ENCODE measurements at places on chromosomes 11 and 22.

GRCh38 chr11:35126879-35127581 is 11.9 kb upstream of the CD44 start:
- no peak for DNase-seq

- no peak for DNase-seq
Observed at GRCh38 chr22:30541961-30542810, 4.4 kb downstream of the SEC14L6 start.

DNA sequence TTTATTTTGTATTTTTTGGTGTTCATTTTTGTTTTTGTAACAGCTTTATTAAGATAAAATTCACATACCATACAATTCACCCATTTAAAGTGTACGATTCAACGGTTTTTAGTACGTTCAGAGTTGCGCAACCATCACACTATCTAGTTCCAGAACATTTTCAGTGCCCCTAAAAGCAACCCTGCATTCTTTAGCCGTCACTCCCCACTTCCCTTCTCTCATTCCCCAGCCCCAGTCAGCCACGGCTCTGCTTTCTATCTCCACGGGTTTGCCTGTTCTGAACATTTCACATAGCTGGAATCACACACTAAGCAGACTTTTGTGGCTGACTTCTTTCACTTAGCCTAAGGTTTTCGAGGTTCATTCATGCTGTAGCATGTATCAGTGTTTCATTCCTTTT is 9.6 kb upstream of the KCNQ1OT1 start:
- DNase-seq = no peak

DNA sequence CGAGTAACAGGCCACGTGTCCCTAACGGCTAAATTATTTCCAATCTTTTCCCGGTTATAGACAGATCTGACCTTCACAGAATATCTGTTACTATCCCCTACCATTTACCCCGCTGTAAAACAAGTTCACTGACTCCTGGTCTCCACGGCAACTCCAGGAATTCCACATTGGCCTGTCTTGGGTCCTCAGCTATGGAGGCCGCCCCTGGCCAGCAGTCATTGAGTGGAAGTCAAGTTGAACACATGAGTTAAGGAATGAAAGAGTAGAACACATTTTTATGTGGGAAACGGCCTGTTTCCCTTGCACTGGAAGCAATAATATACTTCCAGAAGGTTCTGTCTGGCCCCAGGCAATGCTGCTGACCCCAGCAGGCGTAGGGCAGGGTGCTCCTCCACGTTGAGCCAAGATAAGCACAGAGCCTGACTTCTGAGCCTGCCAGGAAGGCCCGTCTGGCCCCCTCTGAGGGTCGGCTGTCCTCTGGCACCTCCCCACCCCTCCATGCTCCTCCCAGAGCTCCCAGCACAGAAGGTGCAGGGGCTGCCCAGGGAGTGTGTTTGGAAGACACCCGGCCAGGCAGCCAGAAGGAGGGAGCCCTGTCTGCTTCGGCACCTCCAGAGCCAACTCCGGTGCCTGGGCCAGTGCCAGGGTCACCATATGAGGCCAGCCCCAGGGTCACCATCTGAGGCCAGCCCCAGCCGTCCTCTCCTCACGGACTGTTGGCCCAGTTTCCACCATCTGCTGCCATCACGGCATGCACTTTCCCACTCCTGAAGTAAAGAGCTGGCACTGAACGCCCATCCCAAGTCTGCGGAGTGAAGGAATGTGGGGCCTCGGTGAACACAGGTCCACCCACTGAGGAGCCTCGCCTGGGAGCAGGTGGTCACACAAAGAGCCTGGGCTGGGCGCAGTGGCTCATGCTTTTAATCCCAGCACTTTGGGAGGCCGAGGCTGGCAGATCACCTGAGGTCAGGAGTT is 813.2 kb downstream of the BRD1 start:
- no peak for DNase-seq

DNA sequence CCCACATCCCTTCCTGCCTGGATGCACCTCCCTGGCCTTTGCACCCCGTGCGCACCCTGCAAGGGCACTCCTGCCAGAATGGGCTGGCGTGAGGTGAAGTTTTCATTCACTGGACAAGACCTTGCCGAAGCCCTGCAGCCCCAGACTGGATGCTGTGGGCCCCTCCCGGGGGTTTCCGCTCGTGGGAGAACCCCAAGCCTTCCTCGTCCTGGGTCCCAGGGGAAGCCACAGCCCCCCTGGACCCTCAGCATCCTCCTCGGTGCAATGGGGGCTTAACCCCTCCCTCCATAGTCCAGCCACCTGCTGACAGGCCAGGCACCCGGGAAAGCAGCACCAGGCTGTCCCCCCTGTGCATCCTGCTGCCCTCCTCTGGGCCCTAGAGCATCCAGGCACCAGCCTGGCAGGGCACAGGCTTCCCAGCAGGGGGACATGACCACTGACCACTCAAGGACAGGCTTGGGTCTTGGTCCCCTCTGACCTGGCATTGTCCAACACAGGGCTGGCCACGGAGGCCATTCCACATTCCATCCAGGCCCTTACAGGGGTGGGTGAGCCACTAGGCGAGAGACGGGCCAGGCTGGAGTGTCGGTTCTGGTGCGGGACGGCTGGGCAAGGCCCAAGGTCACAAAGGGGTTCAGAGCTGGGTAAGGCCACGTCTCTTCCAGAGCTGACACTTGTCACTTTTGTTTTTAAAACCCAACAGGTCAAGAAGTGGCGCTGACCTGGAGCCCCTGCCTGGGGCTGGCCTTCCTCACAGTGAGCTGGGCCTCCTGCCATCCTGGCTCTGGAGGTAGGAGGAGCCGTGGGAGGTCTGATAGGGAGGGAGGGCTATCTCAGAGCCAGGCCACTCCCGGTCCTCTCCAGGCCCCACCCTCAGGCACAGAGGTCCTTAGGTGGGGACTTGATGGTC is 41.5 kb upstream of the PPARA start:
- no peak for DNase-seq

DNA sequence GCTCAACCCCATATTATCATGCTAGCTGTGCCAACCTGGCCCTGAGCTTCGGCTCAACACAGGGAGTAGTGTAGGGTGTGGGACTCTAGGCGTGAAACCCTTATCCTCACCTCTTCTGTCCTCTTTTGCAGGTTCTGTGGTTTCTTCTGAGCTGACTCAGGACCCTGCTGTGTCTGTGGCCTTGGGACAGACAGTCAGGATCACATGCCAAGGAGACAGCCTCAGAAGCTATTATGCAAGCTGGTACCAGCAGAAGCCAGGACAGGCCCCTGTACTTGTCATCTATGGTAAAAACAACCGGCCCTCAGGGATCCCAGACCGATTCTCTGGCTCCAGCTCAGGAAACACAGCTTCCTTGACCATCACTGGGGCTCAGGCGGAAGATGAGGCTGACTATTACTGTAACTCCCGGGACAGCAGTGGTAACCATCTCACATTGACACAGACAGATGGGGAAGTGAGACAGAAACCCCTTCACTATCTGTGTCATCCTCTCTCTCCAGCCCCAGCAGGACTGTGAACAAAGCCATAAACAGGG is 76.4 kb downstream of the GGTLC2 start:
- DNase-seq = peak; percentile 30

- DNase-seq = no peak
Observed at GRCh38 chr11:42770444-42771065, 541.2 kb upstream of the API5 start.

DNA sequence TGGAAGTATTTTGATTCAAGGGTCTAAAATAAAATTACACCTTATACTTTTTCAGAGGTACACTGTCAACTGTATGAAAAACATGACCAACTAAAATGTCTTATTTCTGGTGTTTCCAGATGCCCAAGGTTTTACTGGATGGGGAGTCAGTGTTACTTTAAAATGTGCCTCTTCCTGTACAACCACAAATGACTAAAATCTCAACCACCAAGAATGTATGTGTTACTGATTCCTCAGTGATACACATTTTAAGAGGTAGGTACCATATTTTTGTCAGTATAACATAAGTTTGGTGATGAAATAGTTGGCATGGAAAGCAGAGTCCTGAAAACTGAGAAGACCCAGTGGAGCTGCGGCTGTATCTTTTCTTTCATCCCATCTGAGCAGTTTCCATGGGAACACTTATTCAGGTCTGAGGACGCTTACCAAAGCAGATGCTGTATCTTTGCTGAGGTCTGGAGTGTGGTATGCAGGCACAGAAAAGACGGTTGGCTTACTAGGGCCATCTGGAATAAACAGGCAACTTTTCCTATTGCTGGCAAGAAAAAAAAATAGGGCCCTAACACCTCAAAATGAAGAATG is 21.2 kb upstream of the TP53AIP1 start:
- DNase-seq = no peak
